ENCODE measurements at places on chromosomes 12 and 14. TPM values are rescaled to one million over a fixed set of nuclear protein-coding genes. Genes with fewer than 3 reads are reported as not detected.

MYO1H gene
- polyA plus RNA-seq, result 1.3 TPM

CLEC4C gene
- polyA plus RNA-seq, result 0.16 TPM

- DNase-seq, result no peak
These were observed 197.3 kb downstream of the TMTC3 start for GRCh38 chr12:88339254-88339949.

DNA sequence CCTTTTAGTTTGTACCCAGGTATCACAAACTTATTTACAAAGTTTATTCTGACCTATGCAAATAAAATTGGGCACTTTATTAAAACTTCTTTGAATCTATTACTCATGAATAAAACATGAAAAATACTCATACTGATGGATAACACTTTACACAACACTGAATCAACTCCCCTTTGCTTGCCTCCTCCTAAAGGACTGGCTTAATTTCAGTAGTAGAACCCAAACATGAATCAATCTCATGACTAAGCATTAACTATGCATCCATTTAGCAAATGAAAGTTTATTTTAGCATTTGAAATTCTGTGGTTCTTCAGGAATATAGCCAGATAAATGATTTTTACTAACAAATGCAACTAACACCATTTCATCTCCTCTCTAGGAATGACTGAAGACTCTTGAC is 32.4 kb downstream of the DENND5B start:
- DNase-seq, result no peak

GRCh38 chr12:32072102-32072501 is 34.5 kb upstream of the BICD1 start:
- no peak for DNase-seq

FOXM1 gene
- 35.1 TPM for polyA plus RNA-seq

TCTN2 gene
- polyA plus RNA-seq, result 26.7 TPM

- DNase-seq, result no peak
These were observed 520.7 kb downstream of the TRHDE start for GRCh38 chr12:72792889-72793288.

DNA sequence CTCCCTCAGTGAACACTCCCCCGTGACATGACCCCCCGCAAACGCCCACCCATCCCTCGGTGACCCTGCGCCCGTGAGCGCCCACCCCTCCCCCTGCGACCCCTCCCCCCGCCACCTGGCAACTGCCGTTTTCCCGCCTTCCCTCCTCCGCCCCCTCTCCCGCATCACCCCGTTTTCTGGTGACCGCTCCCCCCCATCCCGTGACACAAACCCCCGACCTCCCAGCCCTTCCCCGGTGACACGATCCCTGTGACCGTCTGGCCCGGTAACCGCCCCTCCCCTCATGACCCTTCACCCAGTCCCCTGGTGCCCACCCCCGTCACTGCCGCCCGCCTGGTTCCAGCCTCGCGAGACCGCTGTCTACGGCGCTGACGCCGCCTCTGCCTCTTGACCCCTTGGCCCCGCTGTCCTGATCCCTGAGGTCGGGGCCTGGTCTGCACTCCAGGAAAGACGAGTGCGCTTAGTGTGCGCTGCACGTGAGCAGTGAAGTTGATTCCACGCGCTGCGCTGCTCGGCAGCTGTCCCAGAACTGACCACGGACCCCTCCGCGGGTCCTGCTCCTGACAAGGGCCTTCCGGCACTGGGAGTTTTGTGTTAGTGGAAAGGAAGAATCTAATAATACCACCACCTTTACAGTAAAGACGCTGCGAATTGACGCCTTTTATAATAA is 59.4 kb downstream of the DDX51 start:
- no peak for DNase-seq

All from renal cortex interstitium (tissue), 15 donors.